Gastrocnemius medialis (tissue), 4 donors: ENCODE measurements at places on chromosomes 16 and 17. TPM values are rescaled to one million over a fixed set of nuclear protein-coding genes. Genes with fewer than 3 reads are reported as not detected.

- no peak overlapping the region for H3K4me3 ChIP-seq
- H3K36me3 ChIP-seq = no peaks in the 10 kb centered on the region
- DNase-seq = no peak
- no peak overlapping the region for H3K27ac ChIP-seq
- H3K27me3 ChIP-seq = no peaks in the 10 kb centered on the region
These were observed 225.2 kb downstream of the CHD9NB start for GRCh38 chr16:52827456-52827855.

DNA sequence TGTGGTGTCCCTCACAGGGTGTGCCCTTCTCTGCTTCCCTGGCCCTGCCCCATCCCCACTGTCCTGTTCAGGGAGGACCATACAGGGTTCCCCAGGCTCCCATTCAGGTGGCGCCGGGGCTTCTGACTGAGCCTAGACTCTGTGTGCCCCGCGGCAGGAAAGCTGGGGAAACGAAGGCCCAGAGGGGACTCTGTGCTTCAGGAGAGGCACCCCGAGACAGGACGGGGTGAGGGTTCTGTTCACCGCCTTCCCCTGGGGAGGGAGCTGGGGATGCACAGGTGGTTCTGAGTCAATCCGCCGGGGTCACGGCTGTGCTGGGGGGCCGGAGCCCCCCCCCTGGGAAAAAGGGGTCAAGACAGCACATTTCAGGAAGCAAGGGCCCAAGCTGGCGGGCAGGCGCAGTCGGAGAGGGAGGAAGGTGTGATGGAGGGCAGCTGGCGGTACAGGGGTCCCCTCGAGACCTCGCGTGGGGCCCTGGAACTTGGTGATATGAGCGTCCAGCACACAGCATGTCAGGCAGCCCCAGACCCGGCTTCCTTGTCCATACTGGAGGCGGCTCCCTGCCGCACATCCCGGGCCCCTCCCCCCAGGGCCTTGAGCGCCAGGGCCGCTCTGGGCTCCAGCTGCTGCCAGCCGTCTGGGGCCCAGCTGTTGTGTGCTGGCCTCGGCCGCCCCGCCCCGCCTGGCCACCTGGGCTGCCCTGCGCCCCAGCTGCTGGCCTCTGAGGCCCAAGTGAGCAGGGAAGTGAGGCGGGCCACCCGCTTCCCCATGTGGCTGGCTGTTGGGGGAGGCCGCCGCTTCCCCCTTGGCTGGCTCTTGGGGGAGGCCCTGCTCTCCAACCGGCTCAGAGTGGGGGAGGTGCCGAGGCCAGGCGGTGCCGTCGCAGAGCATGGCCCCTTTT, 5.6 kb upstream of the NOTUM start:
- peaks cover 27% of the 10 kb centered on the region for H3K4me1 ChIP-seq
- no peak overlapping the region for H3K27ac ChIP-seq
- H3K27me3 ChIP-seq = peaks cover 3% of the 10 kb centered on the region
- H3K36me3 ChIP-seq = no peaks in the 10 kb centered on the region

Gene TERB1
- total RNA-seq = not detected

DNA sequence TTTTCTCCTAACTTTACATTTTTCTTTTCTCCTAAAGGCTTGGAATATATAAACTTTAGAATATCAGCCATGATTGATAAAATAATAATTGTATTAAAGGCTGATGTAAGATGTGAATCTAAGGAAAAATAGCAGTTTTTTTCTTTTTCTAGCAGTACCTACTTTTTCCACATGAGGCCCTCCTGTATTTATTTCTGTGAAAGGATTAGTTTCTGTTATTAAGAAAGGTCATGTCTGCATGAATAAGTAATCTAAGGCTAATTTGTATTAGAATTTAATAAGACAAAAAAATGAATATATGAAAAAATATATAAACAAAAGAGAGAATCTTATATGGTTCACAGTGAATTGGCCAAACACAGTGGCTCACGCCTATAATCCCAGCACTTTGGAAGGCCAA, 85.3 kb downstream of the STXBP4 start:
- no peak overlapping the region for H3K4me3 ChIP-seq
- DNase-seq = no peak
- H3K27me3 ChIP-seq = no peaks in the 10 kb centered on the region
